D721Med (cell line): ENCODE measurements at places on chromosomes 5 and 9.

- DNase-seq: no peak
Observed at GRCh38 chr5:73451224-73452130, 2.9 kb upstream of the FOXD1 start.

GRCh38 chr5:9174446-9174845 is 371.4 kb downstream of the SEMA5A start:
- DNase-seq: no peak

DNA sequence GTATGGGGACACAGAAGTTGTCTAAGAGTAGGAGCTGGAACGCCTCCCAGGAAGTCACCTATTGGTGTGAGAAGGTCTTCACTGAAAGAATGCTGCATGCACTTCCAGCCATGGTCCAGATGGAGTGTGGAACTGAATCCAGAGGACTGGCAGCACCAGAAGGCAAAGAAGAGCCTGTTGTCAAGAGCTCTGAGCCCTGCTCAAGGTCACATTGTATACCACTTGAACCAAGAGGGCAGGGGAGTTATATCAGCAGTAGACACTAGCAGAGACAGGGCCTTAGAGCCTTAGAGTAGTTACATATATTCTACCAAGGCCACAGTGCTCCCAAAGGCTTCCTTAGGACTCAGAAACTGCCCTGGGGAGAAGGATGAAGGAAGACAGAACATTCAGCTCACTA is 130.8 kb upstream of the POC5 start:
- no peak for DNase-seq

GRCh38 chr9:94802793-94803192 is 76.3 kb downstream of the AOPEP start:
- DNase-seq: no peak

- DNase-seq: no peak
Observed at GRCh38 chr5:111299067-111299481, 74.9 kb downstream of the CAMK4 start.

DNA sequence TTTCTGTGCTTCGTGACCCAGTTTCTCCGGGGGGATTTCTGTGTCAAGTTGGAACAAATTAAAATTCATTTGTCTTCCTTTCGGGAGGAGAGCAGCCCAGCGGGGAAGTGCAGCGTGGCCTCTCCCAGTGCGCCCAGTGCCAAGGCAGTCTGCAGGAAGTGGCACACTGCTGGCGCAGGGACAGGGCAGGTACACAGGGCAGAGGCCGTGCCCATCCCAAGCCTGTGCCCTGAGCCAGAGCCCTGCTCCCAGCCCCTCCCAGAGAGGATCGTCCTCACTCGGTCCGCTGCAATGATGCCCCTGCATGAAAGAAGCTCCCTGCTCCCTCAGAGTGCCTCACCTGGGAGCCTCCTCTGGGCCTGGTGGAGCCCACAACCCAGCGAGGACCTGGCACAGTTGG is 82.4 kb upstream of the PPP1R26 start:
- no peak for DNase-seq
